ENCODE measurements at places on chromosomes 3 and 15. TPM values are rescaled to one million over a fixed set of nuclear protein-coding genes. Genes with fewer than 3 reads are reported as not detected.

BNC1 gene
- not detected for total RNA-seq

- DNase-seq = no peak
Measured at GRCh38 chr3:2334921-2335320, 236.3 kb downstream of the CNTN4 start.

DNA sequence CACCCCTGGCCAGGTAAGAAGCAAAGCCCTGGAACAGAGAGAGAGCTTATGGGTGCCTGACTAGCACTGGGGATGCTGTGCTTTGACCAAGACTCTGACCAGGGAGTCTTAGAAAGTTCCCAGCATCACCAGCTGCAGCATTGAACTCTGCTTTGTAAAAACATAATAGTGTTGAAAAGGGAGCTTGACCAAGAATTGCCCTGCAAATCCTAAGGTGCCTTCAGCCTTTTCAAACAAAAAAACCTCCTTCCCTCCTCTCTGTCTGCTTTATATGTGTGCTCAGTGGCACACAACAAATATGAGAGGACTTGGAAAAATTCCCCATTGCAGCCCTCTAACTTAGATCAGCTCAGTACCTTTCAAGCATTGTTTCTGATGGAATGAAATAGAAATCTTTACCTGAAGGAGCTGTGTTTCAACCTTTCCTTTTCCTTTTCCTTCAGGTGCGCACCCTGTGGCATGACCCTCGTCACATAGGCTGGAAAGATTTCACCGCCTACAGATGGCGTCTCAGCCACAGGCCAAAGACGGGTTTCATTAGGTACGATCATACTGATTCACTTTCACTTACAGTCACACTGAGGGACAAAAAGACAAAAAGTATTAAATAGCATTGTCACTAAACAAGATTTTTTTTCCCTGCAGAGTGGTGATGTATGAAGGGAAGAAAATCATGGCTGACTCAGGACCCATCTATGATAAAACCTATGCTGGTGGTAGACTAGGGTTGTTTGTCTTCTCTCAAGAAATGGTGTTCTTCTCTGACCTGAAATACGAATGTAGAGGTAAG, 13.0 kb downstream of the THBS1 start:
- DNase-seq = no peak

DNA sequence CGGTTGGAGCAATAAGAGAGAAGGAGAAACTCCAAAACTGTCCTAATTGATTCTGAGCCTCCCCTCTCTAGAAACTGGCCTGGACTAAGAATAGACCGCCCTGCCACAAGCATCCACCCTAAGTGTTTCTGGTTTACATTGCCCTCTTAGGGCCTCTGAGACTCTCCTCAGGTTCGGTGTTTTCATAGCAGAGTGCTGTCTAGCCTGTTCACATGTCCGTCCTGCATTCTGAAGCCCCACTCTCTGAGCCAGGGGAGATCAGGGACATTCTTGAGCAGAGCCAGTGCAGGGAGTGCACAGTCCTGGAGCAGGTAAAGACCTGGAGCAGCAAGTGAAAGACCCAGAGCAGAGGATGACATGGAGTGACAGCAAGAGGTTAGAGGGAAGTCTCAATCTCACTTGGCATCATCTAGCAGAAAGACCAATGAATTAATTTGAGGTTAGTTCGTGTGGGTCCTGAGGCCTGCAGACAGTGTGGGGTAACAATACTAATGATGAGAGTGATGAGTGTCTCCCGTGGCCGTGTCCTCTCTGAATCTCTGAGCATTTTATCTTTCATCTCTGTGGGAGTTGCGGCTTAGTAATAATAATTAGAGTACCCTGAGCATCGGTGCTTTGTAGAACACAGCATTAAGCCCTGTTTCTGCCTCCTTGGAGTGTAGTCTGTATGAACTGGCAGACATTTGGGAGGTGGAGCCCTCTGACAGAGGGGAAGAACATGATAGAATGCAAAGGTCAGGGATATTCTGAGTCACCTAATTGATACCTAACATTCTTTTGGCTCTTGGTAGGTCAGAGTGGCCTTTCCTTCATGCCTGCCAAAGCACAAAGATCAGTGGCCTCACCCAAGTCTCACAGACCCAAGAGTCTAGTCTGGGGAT, 24.6 kb downstream of the MAPKBP1 start:
- DNase-seq = no peak

DNA sequence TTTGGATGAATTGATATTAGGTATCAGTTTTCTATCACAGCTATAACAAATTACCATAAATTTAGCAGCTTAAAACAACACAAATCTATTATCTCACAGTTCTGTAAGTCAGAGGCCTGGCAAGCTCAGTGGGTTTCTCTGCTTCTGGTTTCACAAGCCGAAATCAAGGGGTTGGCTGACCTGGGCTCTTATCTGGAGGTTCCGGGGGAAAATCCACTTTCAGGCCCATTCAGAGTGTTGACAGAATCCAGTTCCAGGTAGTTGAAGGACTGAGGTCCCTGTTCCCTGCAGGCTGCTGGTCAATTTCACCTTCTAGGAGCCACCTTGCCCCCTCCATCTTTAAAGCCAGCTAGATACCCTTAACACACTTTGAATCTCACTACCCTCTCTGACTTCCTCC, 11.1 kb upstream of the HHATL start:
- DNase-seq = no peak

- no peak for DNase-seq
Measured at GRCh38 chr15:41891226-41891625, 2.6 kb downstream of the SPTBN5 start.

ANKUB1 gene
- not detected for total RNA-seq

GRCh38 chr3:9301091-9301490, 51.6 kb upstream of the SRGAP3 start:
- no peak for DNase-seq

DNA sequence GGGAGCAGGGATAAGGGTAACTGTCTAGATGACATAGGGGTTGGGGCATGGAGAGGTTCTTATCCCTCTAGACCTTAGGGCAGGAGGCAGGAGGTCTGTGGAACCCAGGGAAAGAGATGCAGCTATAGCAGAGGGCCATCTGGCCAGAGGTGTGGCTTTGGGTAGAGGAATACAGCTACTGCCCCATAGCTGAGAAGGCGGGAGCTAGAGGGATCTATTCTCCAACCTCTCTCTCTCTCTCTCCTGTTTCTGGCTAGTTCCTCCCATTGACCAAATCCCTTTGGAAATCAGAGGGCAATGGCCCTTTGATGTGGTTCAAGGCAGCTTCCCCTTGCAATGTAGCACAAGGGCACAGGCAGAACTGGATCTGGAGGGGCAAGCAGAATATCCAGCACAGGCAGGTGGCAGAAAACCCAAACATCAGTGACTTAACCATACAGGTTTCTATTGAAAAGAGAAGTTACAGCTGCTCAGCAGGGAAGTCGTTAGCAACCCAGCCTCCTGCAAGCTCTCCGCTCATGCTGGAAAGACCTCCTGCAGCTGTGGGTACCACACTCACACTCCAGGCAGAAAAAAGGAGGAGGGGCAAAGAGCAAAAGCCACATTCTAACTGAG, 22.3 kb upstream of the LMOD3 start:
- DNase-seq = no peak

- no peak for DNase-seq
Measured at GRCh38 chr3:127493924-127494646, 96.4 kb downstream of the TPRA1 start.

DNA sequence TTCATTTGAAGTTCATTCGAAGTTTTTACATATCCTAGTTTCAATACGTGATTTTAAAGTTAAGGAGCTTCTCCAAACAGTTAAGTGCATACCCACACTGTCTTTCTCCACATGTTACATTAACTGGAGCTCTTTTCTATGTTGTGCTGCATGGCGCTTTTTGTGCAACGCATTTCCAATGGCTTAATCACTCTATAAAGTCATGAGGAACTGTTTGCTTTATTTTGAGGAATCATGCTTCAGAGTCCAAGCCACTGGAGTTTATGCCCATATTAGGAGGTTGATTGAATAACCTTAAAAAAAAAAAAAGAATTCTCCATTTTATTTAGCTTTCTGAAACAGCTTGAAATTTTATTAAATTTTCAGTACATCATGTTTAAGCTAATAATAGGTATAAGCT, 109.4 kb upstream of the MBNL1 start:
- no peak for DNase-seq

POPDC2 gene
- 2.0 TPM for total RNA-seq

DNA sequence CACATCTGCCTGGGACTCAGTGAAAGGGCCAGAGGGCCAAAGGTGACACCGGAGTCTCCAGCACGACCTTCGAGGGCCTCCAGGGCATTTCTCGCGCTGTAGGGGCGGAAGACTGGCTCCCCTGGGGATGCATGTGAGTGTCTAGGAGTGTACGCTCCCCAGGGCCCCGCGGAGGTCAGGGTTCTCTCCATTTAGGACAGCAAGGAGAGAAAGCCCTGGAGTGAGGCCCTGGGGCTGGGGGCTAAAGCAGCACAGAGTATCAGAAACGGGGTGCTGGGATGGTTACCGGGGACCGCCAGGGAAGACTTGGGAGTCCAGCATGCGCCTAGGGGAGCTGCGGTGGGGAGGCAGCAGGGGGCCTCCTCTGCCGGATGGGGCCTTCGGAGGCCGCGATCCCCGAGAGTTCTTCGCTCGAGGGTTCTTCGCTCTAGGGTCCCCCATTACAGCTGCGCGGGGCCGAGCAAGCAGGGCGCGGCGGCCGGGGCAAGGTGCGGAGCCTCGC, 595 bp upstream of the APBA2 start:
- DNase-seq = peak; percentile 19
